ENCODE measurements at places on chromosomes 13 and 19.

DNA sequence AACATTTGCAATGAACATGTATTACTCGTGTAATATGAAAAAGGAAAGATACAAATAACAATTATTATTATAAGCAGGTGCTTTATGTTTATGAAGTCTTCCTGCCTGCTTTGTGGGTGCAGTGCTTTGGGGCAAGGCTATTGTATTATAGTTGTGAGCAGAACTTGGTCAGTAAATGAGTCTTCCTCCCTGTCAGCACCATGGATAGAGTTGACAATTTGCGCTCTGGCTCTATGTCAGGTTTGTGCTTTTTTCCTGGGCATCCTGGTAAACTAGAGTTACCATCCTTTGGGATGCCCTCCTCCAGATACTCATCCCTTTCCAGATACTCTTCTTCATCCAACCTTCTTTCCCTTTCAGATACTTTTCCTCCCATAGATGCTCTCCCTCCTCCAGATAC, 19.6 kb downstream of the ERICH6B start:
- DNase-seq, result no peak

GRCh38 chr13:94121686-94122085, 357.8 kb downstream of the DCT start:
- DNase-seq, result no peak

DNA sequence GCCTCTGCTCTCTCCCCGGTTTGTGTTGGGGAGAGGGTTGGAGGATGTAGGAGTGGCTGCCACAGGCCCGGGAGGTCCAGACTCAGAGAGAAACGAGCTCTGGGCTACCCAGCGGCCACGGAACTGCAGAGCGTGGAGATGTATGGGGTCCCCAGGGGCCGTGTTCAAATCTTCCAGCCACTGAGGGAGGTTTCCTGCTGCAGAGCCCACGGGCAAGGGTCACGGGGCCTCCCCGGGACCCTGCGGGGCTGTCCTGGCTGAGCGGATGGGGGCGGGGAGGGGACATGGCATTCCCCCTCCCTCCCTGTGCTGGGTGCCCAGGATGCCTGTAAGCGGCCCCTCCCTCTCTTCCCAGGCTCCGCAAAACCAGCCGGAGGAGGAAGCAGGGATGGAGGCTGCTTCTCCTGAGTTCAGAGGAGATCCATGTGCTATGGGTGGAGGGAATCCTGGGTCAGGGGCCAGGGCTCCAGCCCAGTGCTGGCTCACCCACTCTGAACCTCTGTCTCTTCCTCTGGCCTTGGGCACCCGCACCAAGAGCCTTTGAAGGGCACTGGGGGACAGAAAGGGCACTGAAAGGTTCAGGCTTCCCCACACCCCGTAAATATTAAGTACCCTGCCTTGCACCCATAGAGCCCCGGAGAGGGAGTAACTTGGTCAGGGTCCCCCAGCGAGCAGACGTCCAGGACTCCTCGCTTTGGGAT, 22.6 kb downstream of the SMIM24 start:
- no peak for DNase-seq

DNA sequence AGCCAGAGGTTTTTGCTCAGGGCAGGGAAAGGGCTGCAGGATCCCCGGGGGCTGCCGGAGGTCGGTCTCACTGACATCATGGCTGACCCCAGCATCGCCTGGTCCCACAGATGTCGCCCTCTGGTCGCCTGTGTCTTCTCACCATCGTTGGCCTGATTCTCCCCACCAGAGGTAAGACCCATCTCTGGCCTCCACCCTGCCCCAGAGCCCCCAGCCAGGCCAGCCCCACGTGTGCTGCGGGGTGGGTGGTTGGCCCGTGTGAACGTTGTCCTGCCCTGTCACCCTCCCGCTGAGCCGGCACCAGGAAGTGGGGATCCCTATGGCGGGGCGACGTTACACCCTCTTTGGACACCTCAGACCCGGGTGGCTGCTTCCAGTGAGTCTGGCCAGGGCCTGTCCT, 906 bp downstream of the FXYD5 start:
- peak; percentile 61 for DNase-seq

Measured in stimulated activated CD4-positive, alpha-beta T cell treated with anti-CD3 and anti-CD28 coated beads, Interleukin-15, amount 100 ng/mL, for 24 hours (primary cell).